Activated CD4-positive, alpha-beta T cell treated with anti-CD3 and anti-CD28 coated beads, Interleukin-2, amount 50 U/mL, for 16 hours (primary cell): ENCODE measurements at places on chromosomes 12 and 14.

DNA sequence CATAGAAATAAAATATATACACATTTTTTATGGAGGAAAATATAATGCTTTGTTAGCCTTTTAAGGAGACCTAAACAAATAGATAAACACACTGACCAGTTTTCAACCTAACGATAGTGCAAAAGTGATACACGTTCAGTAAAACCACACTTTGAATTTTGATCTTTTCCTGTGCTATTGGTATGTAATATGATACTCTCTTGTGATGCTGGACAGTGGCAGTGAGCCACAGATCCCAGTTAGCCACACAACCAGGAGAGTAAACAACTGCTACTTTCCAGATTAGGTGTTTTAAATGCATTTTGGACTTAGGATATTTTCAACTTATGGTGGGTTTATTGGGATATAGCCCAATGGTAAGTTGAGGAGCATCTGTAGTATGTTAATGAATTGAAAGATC lies 243.1 kb downstream of the ERC1 start:
- DNase-seq = no peak

DNA sequence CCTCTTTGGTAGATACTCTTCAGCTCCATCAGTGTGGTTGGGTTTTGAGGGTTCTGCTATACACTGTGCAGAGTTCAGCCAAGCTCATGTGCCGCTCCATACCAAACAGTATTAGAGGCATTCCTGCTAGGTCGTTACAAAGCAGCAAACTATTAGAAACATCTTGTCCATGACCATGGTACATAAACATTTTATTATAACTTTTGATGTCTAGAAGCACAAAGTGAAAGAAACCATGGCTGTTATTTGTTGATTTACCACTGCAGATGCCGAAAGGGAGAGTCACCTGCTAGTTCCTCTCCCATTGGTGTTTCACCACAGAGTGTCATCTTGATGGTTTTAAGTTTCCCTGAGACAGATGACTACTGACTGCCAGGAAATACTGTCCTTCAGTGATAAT lies 242.0 kb downstream of the ADAMTS20 start:
- no peak for DNase-seq

- DNase-seq = no peak
These were observed 110.4 kb downstream of the KCNK10 start for GRCh38 chr14:88212691-88213090.

GRCh38 chr12:118398940-118399339 lies 22.6 kb downstream of the SUDS3 start:
- no peak for DNase-seq

DNA sequence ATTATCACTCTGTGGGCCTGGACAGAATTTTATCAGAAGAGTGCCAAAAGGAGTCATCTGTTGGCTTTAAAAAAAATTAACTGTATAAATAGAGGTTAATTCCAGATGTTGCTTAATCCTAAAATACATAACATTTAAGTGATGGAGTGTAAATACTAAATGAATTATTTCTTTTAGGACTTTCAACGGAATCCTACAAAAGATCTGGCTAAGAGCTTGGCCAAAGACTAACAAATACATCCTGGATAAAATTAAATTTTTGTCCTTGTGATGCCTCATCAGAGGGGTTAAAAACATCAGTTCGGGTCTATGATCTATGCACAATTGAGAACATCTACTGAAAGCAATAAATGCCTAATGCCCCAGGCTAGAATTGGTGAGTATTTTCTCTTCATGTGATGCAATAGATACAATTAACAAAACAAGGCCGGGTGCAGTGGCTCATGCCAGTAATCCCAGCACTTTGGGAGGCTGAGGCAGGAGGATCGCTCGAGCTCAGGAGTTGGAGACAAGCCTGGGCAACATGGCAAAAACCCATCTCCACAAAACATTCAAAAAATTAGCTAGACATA lies 49.8 kb upstream of the RAP1B start:
- DNase-seq = no peak

- DNase-seq = no peak
These were observed 49.8 kb downstream of the FAR2 start for GRCh38 chr12:29198901-29199300.

DNA sequence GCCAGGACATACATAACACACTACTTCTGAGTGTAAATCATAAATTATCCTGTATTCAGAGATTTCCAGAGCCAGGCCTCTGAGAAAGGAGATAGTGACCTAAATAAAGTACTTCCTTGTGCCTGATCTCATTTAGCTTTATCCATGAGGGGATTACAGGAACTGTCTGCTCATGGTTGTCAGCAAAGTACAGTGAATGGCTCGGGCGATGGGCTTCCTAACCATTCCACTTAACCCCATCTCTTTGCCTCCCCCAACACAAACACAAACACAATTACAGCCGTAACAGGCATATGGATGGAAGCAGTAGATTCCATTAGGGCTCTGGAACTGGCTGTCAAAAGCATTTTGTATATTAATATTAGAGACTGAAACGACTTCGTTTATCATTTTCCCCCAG lies 206.7 kb upstream of the CPNE8 start:
- DNase-seq = no peak

DNA sequence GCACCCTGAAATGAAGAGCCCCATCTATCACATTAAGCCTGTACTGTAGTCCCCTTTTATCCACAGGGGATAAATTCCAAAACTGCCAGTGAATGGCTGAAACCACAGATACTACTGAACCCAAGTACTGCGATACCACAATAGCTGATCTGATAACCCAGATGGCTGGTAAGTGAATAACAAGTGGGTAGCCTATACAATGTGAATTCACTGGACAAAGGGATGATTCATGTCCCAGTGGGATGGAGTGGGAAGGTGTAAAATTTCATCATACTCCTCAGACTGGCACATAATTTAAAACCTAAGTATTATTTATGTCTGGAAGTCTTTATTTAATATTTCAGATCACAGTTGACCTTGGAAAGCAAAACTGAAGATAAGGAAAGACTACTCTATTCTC lies 201.3 kb downstream of the GPHN start:
- DNase-seq = no peak

- no peak for DNase-seq
These were observed 203.5 kb upstream of the RMST start for GRCh38 chr12:97259098-97259497.

DNA sequence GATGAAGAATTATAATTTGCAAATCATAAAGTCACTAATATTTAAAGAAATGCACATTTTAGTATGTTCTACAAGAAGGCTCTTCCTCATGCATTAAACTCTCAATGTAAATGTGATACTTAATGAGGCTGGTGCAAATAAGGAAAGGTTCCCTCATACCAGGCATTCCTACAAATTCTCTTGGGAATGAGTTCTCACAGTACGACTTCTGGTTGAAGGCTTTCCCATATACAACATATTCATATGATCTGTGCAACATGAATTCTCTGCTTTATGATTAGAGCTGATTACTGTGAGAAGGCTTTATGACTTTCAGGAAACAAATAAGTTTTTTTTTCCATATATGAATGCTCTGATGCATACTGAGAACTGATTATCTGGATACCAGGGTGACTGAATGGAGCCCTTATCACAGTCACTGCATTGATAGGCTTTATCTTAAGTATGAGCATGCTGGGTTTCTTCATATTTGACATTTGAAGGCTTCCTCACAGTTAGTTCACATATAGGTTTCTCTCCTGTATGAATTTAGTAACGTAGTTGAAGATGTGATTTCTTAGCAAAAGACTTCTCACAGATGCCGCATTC lies 293.9 kb downstream of the RAD51B start:
- DNase-seq = no peak

DNA sequence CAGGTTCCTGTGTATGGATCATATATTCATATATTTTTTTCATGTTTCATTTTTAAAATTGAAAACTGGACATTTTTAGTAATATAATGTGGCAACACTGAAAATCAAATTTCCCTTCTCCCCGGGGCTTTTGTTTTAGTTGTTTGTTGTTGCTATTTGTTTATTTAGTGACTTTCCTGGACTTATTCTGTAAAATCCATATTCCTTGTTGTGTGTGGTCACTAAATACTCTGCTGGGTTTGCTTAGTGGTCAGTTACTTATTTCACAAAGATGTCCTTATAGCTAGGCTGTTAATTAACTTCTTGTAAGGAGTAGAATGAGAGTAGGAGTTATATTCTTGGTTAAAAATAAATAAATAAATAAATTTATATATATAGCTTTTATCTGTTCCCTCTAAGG lies 121.6 kb upstream of the MED13L start:
- DNase-seq = no peak
